ENCODE measurements at places on chromosomes 5 and 9.

DNA sequence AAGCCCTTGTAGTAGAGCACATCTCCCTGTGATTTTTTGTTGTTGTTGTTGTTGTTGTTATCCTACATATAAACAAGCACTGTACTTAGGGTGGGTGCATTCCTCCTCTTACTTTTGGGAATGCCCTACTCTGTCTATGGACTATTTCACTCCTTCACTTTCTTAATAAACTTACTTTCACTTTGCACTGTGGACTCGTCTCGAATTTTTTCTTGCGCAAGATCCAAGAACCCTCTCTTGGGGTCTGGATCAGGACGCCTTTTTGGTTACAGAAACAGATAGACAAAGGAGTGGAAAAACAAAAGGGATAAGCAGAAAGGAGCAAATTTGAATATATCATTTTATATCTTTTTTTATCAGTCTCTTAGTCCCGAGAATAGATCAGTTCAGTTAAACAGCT lies 14.4 kb upstream of the PAIP1 start:
- DNase-seq, result no peak

- no peak for DNase-seq
These were observed 54.7 kb upstream of the UBAC1 start for GRCh38 chr9:136015656-136016571.

GRCh38 chr9:111438541-111439235 lies 45.5 kb downstream of the ECPAS start:
- DNase-seq, result no peak

DNA sequence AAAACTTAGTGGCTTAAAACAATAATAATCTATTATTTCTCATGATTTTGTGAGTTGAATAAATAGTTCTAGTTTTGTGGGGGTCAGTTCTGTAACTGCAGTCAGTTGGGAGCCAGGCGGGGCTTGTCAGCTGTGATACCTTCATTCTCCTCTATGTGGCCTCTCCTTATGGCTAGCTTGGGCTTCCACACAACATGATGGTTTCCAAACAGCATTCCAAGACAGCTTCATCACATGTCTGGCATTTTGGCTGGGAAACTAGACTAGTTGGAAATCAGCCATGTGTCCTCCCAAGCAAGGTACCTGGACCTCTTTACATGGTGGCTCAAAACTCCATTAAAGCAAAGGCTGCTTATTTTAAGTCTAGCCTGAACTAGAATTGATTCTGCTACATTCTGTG lies 61.4 kb upstream of the RANBP3L start:
- no peak for DNase-seq

GRCh38 chr9:87783180-87783579 lies 57.3 kb downstream of the CTSL start:
- no peak for DNase-seq

- DNase-seq, result no peak
These were observed 6.3 kb downstream of the EXD3 start for GRCh38 chr9:137416563-137417151.

DNA sequence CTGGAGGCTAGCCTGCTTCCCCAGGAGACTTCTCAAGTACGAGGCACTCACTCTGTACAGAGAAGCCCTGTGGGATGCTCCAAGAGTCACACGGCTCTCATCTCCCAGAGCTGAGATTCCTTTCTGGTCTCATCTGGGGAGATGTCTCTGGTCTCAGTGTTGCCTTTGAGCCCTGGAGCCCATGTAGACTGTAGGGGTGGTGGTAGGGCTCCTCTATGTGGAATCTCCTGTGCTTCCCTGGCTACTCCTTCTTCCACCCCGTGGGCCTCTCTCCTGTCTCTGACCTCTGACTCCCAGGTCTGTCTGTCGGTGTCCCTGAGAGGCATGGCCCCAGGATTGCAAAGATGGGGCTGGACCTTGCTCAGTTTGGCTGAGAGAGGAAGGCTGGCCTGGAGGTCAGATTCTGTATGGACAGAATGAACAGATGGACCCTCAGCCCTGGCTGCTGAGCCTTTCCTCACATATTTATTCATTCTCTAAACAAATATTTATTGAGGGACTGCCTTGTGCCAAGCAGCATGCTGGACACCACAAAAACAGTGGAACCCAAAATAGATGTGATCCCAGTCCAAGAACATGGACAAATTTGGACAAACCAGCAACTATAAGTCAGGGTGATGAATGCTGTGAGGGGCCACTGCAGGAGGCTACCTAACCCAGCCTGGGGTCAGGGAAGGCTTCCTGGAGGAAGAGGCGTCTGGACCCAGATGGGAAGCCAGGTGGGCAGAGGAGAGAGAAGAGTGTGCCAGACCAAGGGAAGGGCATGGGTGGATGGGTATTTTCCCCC lies 2.6 kb downstream of the CCL19 start:
- no peak for DNase-seq

DNA sequence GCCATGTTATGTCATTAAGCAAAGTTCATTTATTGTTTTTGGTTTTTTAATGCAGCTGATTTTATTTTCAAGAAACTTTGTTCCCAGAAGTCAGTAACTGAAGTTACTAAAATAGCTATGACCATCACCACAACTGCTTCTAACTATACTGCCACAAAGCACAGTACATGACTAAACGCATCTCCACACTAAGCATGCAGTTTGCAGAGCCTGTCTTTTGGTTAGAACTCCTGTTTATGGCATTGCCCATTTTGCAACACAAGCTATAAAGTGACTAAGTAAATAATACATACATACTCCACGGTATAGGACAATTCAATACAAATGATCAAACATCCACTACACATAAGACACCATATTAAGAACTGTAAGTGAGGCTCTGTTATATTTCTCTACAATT lies 109.7 kb downstream of the MLLT3 start:
- no peak for DNase-seq

GRCh38 chr9:112531666-112532282 lies 45.1 kb downstream of the KIAA1958 start:
- no peak for DNase-seq

DNA sequence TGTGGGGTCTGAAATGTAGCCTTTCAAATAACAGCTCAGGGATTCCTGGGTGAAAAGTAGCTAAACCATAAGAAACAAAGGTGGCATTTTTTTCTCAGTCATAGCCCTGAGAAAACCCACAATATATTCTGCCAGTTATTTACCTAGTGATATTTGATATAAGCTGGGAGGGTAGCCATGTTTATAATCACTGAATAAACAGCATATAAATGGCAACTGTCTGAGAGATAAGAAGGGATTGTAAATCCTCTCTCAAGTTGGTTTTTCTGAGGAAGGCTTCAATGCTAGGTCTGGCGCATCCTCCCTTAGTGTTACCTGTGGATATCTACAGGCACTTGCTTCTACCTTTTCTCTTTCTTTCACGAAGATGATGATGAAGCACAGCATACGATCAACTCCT lies 1080.5 kb upstream of the DMAC1 start:
- DNase-seq, result no peak

- DNase-seq, result no peak
These were observed 17.1 kb upstream of the DAB2 start for GRCh38 chr5:39441838-39442237.

DNA sequence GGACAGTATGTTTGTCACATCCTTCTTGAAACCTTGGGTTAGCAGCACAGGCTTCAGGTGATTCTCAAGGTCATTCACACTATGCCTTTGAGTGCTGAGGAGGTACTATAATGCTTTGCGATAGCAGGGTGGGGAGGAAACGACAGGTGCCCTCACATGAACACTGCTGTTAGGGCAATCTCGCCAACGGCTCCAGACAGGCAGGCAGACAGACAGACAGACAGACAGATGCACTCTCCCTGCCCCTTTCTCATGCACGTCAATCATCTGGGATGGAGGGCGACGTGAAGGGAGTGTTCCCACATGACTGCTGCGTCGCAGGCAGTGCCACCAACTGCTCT lies 82.9 kb downstream of the RAPGEF1 start:
- no peak for DNase-seq

GRCh38 chr5:151820271-151820670 lies 48.5 kb downstream of the G3BP1 start:
- no peak for DNase-seq

GRCh38 chr5:122757285-122757684 lies 17.6 kb upstream of the SNX2 start:
- no peak for DNase-seq

DNA sequence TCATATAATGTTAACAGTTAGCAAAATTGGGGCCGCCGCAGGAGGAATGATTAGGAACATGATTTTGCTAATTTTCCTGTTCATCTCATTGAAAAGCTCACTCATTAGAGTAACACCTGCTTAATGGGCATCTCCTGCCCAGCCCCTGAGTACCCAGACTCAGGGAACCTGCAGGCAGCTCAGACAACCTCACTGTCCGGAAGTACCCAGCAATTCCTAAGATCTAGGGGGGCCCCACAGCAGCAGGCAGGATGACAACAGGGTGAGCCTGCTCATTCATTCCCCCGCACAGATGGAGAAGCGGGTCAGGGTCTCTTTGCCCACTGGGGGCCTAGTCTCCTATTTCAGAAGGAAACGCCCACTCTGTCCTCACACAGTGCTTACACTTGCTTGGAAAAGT lies 12.6 kb downstream of the FAM78A start:
- DNase-seq, result no peak

GRCh38 chr5:172713113-172713808 lies 57.7 kb downstream of the DUSP1 start:
- peak; percentile 63 for DNase-seq

GRCh38 chr5:170100066-170100943 lies 5.4 kb upstream of the FOXI1 start:
- no peak for DNase-seq

DNA sequence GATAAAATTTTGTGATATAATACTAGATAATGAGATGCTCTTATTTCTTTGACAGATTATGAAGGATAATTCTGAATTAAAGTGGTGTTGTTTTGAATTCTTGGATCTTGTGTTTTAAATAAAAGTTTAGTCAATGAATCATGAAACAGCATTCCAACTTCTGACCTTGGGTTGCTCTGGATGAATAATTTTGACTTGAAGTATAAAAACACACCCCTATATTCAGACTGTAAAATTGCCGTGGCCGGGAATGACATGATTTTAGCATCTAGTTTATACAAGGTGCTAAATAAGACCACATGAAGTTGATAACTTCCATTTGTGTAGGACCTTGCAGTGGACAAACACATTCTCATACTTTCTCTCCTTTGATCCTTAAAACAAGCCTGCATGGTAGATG lies 67.2 kb upstream of the DAP start:
- no peak for DNase-seq

- no peak for DNase-seq
These were observed 199.0 kb upstream of the MVB12B start for GRCh38 chr9:126127591-126127990.

- no peak for DNase-seq
These were observed 46.8 kb downstream of the NIPSNAP3B start for GRCh38 chr9:104810421-104811339.

DNA sequence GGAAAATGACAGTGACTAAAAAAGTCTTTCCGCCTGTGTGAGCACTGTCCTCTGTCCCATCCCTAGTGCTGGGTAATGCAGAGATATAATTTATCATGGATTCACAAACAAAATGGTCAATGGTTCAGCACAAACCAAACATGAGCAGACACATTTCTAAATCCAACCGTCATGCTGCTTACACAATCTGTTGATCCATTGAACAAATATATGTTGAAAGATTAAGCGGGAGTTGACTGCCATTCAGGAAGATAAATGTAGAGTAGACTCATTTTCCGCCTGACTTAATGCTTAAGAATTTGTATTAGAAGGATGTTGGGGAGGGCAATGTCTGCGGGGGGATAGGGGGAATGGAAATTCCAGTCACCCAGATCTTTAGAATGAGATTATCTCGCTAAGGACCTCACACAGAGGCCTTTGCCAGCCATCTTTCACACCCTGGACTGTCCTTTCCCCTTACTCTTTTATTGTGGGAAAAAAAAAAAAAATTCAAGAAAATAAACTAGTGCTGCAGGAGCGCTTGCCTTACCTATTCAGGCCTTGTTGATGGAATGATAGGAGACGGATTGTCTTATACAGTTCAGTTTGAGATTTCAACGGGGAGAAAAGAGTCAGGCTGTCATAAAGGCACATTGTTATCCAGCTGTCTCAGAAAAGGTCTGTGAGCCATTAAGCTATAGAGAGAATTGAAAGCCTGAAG lies 153.7 kb downstream of the TLE1 start:
- no peak for DNase-seq

DNA sequence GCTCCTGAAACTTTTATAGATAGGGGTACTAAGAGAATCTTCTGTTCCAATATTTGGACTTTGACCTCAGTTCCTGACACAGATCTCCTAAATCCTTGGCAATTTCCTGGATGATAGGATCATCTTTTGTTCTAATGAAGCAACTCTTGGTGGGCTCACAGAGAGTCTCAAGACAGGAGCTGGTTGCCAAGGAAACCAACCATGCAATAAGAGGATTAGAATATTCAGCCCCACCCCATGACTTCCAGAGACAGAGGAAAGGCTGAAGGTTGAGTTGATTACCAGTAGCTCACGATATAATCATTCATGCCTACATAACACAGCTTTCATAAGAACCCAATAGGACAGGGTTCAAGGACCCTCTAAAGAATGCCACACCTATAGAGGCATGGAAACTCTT lies 2050.2 kb upstream of the CDH6 start:
- no peak for DNase-seq

DNA sequence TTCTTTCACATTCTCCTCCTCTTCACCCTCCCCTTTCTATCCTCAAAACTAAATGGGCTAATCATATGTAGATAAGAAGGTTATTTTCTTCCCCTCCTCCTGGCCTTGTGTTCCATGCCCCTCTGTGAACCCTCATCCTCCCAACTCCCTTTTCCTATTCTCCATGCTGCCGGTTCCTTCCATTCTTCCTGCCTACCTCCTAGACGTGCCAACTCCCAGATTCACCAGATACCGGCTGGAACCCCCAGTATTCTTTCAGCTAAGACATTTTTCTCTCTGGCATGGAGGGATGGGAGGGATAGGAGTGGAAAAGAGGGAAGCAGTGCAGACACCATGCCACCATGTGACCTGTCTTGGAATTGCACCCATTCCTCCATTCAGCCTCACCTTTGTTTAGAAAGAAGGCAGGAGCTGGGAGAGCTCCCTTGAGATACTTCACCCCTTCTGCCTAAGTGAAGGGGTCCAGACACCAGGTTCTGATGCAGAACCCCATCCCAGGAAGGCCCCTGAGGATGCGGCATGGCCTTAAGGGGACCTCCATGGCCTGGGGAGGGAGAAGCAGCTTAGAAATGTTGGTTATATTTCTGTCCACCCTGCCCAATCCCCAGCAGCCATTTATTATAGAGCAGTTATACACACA lies 4.8 kb downstream of the DNAJB5 start:
- DNase-seq, result no peak

GRCh38 chr5:157484768-157485167 lies 24.8 kb downstream of the NIPAL4 start:
- DNase-seq, result no peak

GRCh38 chr9:37471942-37472684 lies 6.9 kb upstream of the ZBTB5 start:
- DNase-seq, result no peak

Measured in GM12892 (cell line).